ENCODE measurements at places on chromosomes 7 and 10.

DNA sequence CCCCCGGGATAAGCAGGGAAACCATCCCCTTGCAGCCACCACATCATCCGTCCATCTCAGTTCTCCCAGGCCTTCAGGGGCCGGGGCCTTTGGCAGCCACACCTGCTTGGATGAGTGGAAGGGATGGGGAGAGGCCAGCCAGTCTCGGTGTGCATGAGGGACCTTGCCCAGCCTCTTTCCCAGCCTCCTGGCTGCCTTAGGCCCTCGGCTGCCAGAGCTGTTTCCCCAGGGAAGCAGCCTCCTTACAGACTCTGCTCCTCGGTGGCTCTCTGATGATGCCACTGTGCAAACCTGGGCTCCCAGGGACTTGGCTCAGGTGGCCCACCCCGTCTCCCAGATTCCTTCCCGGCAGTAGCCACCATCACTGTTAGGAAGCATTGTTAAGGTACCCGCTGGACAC is 14.7 kb downstream of the FGF8 start:
- H3K36me3 ChIP-seq, result no peaks in the 10 kb centered on the region
- H3K27me3 ChIP-seq, result peaks cover 27% of the 10 kb centered on the region
- H3K27ac ChIP-seq, result no peak overlapping the region
- no peak overlapping the region for H3K4me3 ChIP-seq
- no peaks in the 10 kb centered on the region for H3K4me1 ChIP-seq
- DNase-seq, result no peak

DNA sequence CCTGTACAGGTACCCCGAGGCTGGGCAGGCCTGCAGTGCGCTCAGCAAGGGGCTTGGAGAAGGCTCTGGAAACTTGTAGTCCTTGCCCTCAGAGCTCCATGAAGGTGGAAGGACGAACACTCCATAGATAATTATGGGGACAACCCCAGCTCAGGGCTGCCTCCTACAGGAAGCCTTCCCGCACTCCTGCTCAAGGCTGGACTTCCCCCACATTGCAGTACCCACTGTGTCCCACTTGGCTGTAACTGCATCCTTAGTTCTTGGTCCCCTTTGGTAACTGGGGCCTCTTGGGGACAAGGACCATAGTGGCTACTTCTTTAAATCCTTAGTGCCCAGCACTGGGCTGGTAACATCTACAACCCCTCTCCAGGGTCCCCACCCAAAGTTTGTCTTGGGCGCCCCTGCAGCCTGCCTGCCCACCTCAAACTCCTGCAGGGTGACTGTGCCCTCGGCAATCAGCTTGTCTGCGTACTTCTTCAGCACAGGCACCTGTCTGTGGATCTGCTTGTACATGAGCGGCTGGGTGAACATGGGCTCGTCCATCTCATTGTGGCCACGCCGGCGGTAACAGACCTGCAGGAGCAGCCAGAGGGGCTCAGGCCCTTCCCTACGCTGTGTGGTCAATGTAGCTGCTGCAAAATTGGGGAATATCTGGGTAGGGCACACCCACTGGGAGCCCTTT is 17.1 kb downstream of the OGDHL start:
- no peak overlapping the region for H3K27ac ChIP-seq
- H3K4me3 ChIP-seq, result no peak overlapping the region
- no peaks in the 10 kb centered on the region for H3K4me1 ChIP-seq
- H3K27me3 ChIP-seq, result no peaks in the 10 kb centered on the region
- no peak for DNase-seq

- no peaks in the 10 kb centered on the region for H3K4me1 ChIP-seq
- no peak overlapping the region for H3K27ac ChIP-seq
- no peaks in the 10 kb centered on the region for H3K36me3 ChIP-seq
- no peaks in the 10 kb centered on the region for H3K27me3 ChIP-seq
- no peak overlapping the region for H3K4me3 ChIP-seq
Measured at GRCh38 chr7:110281362-110281761, 809.6 kb upstream of the LRRN3 start.

- H3K4me1 ChIP-seq, result peaks cover 8% of the 10 kb centered on the region
- DNase-seq, result no peak
- H3K27me3 ChIP-seq, result no peaks in the 10 kb centered on the region
- H3K36me3 ChIP-seq, result peaks cover 6% of the 10 kb centered on the region
- no peak overlapping the region for H3K27ac ChIP-seq
Measured at GRCh38 chr10:200405-200804, 65.2 kb downstream of the ZMYND11 start.

- H3K27ac ChIP-seq, result no peak overlapping the region
- H3K27me3 ChIP-seq, result no peaks in the 10 kb centered on the region
- H3K36me3 ChIP-seq, result no peaks in the 10 kb centered on the region
- DNase-seq, result no peak
- H3K4me1 ChIP-seq, result no peaks in the 10 kb centered on the region
- no peak overlapping the region for H3K4me3 ChIP-seq
Measured at GRCh38 chr7:125605241-125605640, 675.6 kb upstream of the POT1 start.

DNA sequence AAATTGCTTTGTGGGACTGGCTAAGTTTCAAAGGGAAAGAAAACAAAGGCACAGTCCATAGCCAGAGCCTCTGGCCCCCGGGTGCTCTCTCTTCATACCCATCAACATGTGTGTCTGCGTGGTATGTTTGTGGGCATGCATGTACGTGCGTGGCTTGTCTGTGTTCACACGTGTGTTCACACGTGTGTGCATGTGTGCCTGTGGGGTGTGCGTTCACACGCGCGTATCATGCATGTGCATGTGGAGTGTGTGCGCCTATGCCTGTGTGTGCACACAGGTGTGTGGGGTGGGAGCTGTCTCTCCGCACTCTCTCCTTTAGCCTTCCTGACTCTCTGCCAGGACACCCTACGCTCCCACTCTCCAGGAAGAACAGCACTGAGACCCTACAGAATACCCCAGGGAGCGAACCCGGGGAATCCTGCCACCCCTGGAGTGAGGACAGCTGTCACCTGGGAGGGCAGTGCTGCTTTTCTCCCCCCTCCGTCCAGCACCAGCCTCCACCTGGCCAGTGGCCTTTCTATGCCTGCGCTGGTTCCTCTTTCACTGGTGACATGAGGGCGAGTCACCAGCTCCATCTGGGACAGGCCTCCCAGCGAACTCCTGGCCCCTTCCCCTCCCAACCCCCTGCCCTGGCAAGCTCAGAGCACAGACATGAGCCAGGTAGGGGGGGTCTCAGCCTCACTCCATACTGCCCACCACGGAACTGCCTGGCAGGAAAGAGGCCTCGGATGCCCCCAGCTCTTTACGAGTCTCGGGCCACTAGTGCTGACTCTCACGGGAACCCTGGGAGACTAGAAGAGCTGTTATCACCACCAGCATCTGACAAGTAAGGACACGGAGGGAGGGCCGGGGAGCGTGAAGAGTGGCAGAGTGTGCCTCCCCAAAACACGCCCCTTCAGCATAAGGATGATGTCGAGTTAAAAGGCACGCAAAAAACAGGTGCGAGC is 16.5 kb downstream of the WDR86 start:
- DNase-seq, result no peak
- H3K27me3 ChIP-seq, result no peaks in the 10 kb centered on the region
- no peaks in the 10 kb centered on the region for H3K36me3 ChIP-seq
- no peak overlapping the region for H3K27ac ChIP-seq
- H3K4me1 ChIP-seq, result peaks cover 7% of the 10 kb centered on the region
- H3K4me3 ChIP-seq, result no peak overlapping the region

- H3K27ac ChIP-seq, result no peak overlapping the region
- no peaks in the 10 kb centered on the region for H3K27me3 ChIP-seq
- H3K4me3 ChIP-seq, result no peak overlapping the region
- no peak for DNase-seq
- peaks cover 31% of the 10 kb centered on the region for H3K4me1 ChIP-seq
Measured at GRCh38 chr7:106772655-106773108, 92.4 kb upstream of the PIK3CG start.

DNA sequence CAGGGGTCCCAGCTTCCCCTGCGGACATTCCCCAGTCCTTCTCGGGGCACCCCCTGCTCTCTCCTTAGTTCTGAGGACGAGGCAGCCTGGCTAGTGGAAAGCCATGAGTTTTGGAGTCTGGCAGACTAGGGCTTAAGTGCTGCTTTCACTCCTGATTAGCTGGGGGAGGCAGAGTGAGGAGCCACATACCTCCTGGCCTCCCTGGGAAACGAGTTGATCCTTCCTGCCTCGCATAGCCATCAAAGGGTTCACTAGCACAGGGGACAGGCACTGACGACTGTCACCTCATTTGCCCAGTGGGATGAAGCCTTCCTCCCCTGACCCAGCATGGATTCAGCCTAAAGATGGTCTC is 402.5 kb downstream of the RPS24 start:
- no peak overlapping the region for H3K27ac ChIP-seq
- H3K4me1 ChIP-seq, result no peaks in the 10 kb centered on the region
- no peak for DNase-seq
- no peaks in the 10 kb centered on the region for H3K36me3 ChIP-seq
- peaks cover 4% of the 10 kb centered on the region for H3K27me3 ChIP-seq

Data from activated CD4-positive, alpha-beta memory T cell treated with anti-CD3 and anti-CD28 coated beads, Interleukin-2, amount 10 ng/mL, durations not matched to agents 7 days and 5 days (primary cell).